ENCODE measurements at places on chromosomes 2 and 18.
A peak's percentile ranks its signal among the peaks of the same experiment; 100 is the strongest.

GRCh38 chr2:127085317-127085681 is 21.7 kb downstream of the BIN1 start:
- no peak for DNase-seq

DNA sequence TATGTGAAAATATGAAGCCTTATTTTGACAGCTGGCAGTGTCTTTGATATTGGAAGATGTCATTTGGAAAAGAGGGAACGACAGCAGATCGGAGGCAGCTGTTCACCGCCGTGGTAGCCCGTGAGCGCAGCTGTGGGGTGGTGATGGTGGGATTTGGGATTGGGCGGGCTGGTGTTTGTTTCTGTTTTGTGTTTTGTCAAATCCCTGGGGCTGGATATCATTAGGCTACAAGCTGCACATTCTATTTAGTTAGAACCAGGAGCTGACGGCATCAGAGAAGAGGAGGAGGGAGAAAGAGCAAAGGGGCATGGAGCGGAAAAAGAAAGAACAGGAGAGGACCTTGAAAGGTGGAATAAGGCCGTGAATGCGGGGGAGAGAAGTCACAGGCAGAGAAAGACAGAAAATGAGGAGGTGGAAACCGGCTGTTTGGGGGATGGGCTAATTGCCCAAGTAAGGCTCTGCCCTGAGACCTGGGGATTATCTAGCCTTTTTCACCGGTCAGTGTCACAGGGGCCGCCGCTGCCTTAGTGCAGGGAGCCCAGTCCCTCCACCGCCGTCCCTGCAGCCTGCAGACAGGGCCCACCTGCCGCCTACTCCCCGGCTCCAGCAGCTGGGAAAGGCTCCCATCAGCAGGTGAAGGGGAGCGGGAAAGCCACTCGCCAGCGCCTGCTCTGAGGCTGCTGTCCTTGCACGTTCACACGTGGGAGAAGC is 88.0 kb downstream of the ZCCHC2 start:
- DNase-seq = no peak

- DNase-seq = no peak
Observed at GRCh38 chr2:133312038-133312729, 256.1 kb downstream of the NCKAP5 start.

DNA sequence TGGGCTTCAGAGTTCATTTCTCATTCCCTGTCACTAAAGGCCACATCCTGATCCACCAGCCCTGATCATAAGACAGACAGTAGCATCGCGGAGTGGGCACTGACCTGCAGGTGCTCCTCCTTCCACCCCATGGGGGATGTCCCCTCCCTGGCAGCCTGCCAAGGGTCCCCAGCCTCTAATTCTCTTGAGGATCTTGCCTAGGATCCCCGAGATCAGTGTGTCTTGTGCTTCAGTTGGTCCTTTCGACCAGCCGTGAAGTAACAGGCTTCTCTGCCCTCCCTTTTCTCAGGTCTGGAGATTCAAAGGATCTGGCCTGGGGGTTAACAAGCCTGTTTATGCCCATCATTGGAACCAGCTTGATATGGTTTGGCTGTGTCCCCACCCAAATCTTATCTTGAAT is 74.5 kb downstream of the ALPK2 start:
- no peak for DNase-seq

- DNase-seq = no peak
Observed at GRCh38 chr18:58674863-58675472, 3.7 kb downstream of the MALT1 start.

DNA sequence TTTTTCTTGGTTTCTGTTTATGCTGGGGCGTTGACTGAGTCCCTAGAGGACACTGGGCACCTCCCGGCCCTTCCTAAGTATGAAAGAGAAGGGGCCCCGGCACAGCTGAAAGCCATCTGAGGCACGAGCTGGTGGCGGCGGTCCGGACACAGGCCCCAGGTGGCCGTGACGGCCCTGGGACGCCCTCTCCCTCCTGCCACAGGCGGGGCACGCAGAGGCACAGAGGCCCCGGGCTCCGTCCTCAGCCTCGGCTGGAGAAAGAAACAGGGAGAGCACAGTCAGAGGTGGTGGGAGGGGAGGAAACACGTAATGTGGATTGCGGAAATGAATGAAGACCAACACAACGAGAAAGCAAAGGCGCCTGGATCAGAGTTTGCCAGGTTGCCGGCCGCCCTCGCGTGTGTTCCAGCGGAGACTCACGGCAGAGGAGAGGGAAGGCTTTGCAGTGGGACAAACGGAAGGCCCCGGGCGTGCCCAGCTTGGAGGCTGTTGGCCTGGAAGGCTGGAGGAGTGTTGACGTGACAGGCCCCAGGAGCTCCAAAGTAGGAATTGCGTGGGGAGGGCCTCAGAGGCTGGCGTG is 119.1 kb downstream of the PTGR3 start:
- no peak for DNase-seq

- no peak for DNase-seq
Observed at GRCh38 chr2:60158262-60158661, 395.2 kb downstream of the BCL11A start.

GRCh38 chr2:16511041-16511440 is 154.6 kb downstream of the CYRIA start:
- DNase-seq = no peak

- DNase-seq = no peak
Observed at GRCh38 chr2:161975062-161975812, 98.8 kb downstream of the DPP4 start.

DNA sequence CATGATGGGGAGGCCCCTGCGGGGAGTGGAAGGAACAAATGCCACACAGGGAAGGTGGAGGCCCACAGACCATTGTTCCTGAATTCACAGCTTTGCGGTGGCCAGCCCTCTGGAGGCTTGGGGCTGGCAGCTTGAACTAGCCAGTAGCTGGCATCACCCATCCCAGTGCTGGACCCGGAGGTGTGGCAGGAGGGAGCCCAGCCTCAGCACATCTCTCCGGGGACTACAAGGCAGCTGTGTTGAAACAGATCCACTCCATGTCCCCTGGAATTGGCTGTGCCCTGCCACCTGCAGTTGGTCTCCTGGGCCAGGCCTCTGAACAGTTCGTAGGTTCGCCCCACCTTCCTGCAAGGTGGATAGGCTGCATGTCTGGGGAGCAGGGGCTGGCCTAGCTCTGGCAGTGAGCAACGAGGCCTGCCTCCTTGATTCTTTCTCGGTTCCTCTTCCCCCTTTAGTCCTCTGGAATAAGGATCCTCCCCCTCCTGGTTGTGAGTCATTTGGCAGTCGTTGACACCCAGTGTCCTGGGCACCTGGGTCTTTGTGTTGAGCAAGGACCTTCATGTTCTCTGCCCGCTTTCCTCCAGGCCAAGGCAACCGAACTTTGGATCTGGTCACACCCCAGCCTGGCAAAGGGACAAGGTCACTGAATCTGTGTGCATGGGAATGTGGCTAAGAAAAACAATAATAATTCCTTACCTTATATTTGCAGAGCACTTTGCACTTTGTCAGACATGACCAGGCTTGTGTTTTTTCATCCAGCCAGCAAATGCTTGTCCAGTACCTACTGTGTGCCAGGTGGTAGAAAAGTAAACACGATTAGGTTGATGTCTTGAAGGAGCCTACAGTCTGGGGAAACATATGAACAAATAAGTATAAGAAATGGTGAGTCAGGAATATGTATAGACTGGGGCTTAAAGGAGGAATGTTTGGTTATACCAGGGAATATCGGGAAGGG is 55.0 kb upstream of the MCFD2 start:
- DNase-seq = peak; percentile 21

DNA sequence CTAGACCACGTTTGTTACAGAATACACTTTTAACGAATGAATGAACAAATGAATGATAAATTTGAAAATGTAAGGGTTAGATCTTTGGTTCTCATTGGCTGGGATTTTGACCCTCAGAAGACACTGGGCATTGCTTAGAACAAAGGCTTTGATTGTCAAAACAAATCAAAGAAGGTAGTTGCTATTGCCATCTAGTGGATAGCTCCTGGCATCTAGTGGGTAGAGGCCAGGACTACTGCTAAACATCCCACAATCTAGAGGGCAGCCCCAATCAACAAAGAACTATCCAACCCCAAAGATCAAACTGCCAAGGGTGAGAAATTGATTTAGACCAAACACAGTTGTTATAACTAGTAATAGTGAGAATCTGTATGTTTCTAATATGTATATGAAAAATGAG is 552.3 kb downstream of the KCNJ3 start:
- no peak for DNase-seq

GRCh38 chr2:58497168-58497567 is 256.0 kb upstream of the FANCL start:
- no peak for DNase-seq

DNA sequence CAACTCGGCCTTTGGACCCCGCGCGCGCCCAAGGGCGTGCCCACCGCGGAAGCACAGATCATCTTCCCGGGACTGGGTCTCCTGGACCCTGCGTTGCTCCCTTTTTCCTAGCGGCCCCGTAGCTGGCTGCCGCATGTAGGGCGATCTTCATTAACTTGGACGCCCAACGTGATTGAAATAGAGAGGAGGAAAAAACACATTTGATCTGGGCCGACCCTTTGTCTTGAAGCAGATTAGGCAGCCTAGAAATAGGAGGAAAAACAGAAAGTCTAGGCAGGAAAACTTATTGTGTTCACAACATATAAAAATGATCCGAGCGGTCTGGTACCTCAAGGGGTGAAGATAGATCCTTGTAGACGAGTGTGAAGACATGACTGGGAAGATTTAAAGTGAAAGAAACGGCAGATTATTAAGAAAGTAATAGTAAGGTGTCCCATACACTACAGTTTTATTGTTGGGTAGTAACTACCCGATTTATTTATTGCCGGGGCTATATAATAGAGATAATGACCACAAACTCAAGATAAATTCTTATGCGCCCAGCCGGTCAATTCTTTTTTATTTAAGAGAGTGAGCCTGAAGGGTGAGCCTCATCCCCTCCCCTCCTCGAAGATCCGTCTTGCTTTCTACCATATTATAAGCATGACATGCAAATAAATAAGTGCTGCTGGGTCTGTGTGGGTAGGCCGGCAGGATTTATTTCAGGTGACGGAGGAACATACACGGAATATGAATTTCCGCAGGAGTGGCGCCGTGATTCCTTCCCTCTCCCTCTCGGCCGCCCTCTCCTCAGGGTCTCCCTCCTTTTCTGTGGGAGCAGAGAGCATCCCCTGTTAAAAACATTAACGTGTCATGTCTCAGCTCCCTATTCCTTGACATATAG is 147.4 kb downstream of the MEIS1 start:
- DNase-seq = no peak

- no peak for DNase-seq
Observed at GRCh38 chr2:240320204-240320993, 115.1 kb upstream of the GPC1 start.

GRCh38 chr18:62018034-62018758 is 125.4 kb upstream of the RNF152 start:
- DNase-seq = no peak

DNA sequence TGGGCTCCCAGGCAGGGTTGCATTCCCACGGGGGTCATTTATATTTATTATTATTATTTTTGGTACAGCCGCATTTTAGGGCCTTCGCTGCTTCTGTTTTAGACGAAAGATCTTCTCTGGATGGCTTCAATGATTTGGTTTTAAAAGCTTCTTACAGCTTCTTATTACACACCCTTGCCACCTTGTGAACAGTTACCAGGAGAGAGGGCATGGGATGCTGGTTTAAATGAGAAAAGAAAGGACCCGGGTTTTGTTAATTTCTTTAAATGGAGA is 1.7 kb downstream of the SH3RF3 start:
- DNase-seq = no peak

GRCh38 chr2:68098291-68098797 is 35.5 kb upstream of the C1D start:
- no peak for DNase-seq

DNA sequence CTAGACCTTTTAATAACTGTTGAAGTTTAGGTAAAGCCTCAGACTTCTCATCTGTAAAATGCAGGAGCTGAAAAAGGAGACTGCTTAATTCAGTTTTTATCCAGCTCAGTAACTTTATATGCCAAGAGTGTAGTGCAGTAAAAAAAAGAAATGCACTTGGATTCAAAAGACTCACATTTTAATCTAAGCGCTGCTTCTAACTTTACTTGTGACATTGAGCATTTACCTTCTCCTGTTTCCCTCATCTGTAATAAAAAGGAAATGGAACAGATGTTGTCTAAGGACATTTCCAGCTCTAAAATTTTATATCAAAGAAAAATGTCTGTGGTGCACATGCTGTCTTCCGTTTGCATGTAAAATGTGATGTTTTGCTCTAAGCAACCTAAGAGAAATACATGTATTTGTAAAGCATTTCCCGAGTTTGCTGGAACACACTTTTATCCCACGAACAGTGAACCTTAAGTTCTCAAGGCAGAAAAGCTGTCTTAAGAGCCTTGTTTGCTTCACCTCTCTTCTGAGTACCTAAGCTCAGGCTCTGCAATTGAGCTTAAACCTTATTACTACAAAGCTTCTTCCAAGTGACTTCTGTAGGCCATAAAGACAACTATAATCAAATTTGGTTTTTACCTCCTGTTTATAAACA is 24.2 kb upstream of the TANK start:
- DNase-seq = no peak

Data from bone marrow (tissue), 2 donors.